SIG-M5 (cell line): ENCODE measurements at places on chromosomes 5 and 9.

- DNase-seq: no peak
These were observed 109.3 kb upstream of the FCN2 start for GRCh38 chr9:134770972-134771971.

GRCh38 chr9:109179801-109180523 is 12.9 kb upstream of the FRRS1L start:
- DNase-seq: no peak

- DNase-seq: no peak
These were observed 3.5 kb upstream of the SPTAN1 start for GRCh38 chr9:128548876-128549275.

DNA sequence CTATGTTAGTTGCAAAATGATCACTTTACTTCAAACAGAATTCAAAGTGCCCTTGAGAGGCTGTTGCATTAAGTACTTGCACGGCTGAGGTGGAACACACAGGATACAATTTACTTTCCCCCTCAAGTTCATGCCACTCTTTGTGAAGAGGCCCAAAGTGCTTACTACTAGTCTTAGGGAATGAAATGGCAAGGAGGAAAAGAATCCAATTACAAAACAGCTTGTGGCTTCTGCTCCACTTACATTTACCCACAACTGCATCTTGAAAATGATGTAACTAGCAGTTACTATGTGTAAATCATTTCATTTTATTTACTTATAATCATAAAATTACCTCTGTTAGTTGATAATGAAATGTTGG is 14.6 kb downstream of the FOXD1 start:
- DNase-seq: no peak

DNA sequence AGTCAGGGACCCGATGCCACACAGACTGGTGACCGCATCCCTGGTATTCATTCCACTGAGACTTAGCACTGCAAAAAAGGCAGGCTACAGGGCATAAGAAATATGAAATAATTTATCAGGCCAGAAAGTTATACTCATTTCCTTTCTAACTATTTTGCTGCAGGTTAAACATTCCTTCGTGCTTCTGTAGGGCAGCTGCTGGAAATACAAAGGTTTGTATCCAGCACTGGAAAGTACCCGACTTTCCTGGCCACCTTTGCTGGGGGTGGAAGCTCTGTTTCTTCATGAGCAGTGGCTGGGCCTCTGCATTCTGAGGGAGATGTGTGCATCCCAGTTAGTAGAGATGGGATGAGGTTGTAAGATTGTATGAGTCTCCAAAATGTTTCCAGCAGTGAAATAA is 478.6 kb upstream of the WWC1 start:
- DNase-seq: no peak

- no peak for DNase-seq
These were observed 20.7 kb downstream of the OSMR start for GRCh38 chr5:38866362-38867031.

- DNase-seq: no peak
These were observed 113.6 kb upstream of the TSLP start for GRCh38 chr5:110957934-110958333.
